ENCODE measurements at places on chromosomes 2 and 18.

GRCh38 chr18:10300739-10301138 lies 153.7 kb upstream of the APCDD1 start:
- no peak for DNase-seq

- DNase-seq: no peak
Observed at GRCh38 chr18:80173060-80173459, 64.0 kb downstream of the ADNP2 start.

GRCh38 chr18:32470460-32470713 lies 295 bp downstream of the GAREM1 start:
- no peak for DNase-seq

DNA sequence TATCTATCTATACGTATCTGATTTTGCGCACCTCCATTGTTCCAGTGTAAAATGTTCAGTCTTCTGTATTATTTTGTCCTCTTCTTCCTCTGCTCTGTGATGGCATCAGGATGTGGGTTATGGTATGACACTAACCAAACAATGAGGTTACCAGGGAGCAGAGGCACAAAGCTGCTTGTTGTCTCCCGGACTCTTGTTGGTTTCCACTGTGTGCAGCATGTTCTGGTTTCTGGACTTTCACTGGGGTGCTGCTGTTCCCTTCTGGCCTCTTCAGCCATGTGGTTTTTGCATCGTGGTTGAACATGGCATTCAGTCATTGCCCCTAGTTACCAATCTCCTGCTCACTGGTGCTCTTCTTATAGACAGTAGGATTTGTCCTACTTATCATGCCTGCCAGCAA lies 665.9 kb downstream of the CBLN2 start:
- DNase-seq: no peak

GRCh38 chr18:3592864-3593263 lies 142.9 kb downstream of the TGIF1 start:
- DNase-seq: no peak

DNA sequence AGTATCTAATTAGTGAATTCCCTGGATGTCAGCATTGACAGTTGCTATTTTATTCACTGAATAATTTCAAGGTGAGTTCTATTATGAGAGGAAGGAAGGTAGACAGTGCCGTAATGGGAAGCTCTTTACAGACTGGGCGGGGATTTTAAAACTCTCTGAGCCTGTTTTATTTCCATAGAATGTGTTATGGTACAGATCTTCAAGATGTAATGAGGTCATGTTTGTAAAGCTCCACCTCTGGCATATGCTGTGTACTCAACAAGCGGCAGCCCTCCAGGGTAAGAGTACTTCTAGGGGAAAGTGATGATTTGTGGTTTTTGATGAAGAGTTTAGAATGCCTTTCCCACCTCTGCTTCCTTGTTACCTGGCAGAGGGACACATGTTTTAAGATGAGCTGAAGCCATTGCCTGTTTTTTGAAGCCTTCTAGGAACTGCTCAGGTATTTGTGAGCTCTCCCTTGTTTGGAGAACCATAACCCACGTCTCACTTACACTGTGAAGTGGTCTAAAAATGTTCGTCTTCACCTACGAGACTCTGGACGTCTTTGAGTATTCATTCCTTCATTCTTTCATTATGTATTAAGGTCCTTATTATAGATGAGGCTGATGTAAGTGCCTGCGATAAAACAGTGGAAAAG lies 251.2 kb downstream of the PTGR3 start:
- no peak for DNase-seq

GRCh38 chr2:22481486-22482259 lies 903.3 kb upstream of the KLHL29 start:
- no peak for DNase-seq

GRCh38 chr18:31088532-31088931 lies 13.7 kb downstream of the DSC2 start:
- no peak for DNase-seq

- DNase-seq: no peak
Observed at GRCh38 chr2:128320192-128320905, 1.7 kb upstream of the HS6ST1 start.

- DNase-seq: peak; percentile 100
Observed at GRCh38 chr2:47269316-47270232, 114.5 kb upstream of the STPG4 start.

DNA sequence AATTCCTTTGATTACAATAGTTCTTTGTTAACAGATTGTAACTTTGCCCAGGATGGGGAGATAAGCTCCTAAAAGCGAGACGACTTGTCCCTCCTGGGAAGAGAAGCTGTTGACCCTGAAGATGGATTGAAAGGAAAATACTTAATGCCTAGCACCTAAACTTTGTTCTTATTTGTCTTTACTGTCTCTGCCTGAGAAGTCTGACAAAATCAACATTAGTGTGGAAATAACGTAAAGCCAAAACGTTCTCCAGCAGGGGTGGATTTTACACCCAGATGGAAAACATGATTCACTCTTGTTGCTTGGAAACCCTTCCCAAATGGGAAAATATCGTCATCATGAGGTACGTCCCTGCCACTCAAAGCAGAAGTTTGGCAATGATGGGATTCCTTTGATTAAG lies 450.1 kb downstream of the SLC4A3 start:
- DNase-seq: peak; percentile 2

DNA sequence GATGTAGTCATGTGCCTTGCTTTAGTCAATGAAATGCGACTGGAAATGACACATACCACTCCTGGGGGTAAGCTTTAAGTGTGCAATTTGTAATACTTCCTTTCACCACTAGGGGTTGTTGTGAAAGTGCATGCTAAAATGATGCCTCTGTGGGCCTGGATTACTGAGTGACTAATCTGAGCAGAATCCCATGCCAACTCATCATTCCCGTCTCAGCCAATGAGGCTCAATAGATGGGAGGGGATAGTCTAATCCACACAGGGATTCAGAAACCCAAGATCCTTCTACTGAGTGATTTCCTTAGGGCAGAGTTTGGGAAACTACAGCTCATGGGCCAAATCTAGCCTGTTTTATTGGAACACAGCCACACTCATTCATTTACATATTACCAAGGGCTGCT lies 54.0 kb downstream of the HRH4 start:
- DNase-seq: peak; percentile 77

DNA sequence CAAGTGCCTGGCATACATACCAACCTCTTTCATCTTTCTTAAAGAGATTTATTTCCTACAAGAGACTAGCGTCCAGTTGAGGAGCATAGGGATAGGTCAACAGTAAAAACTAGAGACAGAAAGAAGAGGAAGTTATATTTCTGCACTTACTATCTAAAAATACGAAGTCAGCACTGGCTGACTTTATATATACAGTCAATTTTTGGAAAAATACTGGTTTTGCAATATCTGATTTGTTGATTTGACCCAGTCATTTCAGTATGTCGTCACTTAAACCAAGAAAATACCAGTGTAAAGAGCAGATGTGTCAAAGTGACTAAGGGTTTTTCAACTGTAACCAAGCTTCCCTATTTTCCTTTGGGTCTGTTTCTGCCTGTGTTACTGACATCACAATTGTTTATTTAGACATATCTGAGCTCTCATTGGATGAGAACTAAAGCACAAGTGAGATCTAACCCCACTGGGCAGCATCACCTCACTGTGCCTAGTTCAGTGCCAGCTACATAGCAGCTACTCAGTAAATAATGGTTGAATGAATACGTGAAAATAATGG lies 23.0 kb downstream of the CYTIP start:
- DNase-seq: peak; percentile 54

- DNase-seq: no peak
Observed at GRCh38 chr2:134576478-134576877, 142.3 kb downstream of the TMEM163 start.

DNA sequence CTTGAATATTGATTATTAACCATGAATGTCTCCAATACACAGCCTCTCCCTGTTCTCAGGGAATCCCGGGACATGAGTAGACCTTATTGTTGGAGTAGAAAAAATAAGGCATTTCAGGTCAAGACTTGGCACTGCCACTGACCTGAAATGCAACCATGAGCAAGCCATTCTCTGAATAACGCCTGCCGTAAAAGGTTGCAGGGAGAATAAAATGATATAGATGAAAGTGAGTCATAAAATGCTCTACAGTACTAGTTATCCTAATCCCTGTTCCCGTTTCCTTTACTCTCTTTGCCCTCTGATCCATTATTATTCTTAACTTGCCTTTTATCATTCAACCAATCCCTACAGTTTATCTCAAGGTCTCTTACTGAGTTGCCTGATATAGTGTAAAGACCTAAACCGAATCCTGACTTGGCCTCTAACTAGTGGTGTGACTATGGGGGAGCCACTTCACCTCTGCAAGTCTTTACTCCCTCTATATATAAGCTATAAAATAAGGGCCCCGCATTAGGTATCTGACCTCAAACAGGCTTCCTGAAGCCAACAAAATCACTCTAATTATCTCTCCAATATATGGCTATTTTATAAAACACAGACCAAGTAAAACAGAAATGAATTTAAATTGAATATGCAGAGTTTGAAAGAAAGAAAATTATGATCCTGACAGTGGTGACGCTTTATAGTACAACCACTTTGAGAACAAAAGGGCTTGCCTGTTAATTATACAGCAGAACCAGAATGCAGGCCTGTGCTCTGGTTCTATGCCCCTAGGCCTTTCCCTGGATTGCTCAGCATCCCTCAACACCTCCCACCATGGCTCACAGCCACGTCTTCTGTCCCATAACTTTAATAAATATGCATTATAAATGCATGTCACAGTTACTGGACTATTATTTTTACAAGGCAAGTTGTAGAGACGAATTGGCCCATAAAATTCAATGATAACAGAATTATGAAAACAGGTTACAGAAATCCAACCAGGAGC lies 183.1 kb downstream of the STK39 start:
- no peak for DNase-seq

- DNase-seq: peak; percentile 72
Observed at GRCh38 chr2:86064006-86064405, 41.7 kb downstream of the POLR1A start.

GRCh38 chr2:221420245-221420644 lies 151.9 kb downstream of the EPHA4 start:
- DNase-seq: no peak

GRCh38 chr2:159201360-159202063 lies 85.0 kb downstream of the WDSUB1 start:
- no peak for DNase-seq

- DNase-seq: peak; percentile 67
Observed at GRCh38 chr2:97011977-97012569, 25.7 kb upstream of the FAM178B start.

GRCh38 chr18:12574494-12575185 lies 83.3 kb downstream of the SPIRE1 start:
- no peak for DNase-seq

- DNase-seq: peak; percentile 47
Observed at GRCh38 chr2:74039611-74040010, 54.9 kb downstream of the TET3 start.

DNA sequence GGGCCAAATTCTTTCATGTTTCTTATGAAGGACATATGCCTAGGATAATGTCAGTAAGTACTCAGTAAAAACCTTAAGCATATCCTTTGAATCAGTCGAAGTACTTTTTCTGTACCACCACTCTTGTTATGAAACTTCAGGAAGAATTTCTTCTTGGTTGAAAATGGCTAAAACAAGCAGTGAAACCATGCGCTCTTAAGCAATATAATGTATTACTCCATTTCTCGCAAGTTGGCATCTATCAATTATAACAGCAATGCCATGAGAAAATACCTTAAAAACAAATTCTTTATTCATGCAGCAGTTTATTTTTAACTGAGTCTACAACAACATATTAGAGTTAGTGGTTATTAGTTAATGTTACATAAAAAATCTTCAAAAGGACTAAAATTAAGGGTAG lies 41.0 kb downstream of the SLC66A3 start:
- no peak for DNase-seq

GRCh38 chr18:52903857-52904256 lies 563.9 kb downstream of the DCC start:
- DNase-seq: no peak

DNA sequence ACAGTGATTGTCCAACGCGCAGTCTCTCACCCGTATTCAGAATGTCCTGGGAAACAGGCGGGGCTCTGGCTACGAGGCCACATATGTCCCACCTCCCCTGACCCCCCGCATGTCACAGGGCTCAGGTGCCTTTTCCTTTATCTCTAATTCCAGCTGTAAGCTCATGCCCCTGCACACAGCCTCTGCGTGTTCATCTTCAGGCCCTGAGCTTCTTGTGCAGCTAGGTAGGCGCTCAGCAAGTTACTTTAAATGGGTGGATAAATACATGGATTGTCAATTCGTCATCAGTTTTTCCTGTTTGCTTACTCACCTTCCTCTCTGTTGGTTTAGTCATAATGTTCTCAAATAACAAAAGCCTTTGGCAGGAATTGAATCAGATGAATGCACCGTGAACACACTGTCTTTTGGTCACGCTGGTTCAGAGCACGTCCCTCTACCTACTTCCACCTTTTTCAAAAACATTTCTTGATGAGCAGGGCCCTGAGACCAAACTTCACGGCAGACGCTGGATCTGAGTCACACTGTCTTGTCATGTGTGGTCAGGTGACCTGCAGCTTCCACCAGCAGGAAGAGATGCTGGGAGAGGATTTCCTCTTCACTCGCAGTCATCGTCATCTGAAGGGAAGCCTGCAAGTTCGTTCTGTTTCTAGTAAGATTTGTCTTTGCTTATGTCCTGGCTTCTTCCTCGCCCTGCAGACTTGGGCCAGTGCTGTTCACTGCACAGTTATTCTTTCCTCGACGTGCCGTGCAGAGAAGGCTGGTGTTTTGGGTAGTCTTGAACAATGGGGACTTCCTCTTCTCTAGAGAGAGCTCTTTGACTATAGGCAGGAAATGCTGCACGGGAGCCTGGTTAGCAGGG lies 138.1 kb downstream of the PTGR3 start:
- DNase-seq: peak; percentile 79

DNA sequence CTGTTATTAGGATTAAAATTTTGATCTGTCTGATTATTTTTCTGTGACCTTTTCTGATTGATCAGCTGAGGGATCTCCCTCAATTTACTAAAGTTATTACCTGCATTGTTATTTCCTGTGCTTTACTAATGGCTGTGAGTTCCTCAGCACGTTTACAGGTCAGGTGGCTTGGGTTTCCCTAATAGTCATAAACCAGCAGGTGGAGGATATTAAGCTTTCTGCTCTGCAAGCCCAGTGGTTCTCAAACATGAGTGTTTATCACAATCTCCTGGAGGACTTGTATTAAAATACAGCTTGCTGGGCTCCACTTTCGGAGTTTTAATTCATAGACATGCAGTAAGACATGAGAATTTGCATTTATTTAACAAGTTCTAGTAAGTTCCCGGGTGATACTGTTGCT lies 22.4 kb upstream of the UGP2 start:
- no peak for DNase-seq

GRCh38 chr2:84152462-84152861 lies 306.6 kb downstream of the SUCLG1 start:
- DNase-seq: no peak

GRCh38 chr2:199378948-199379650 lies 78.6 kb downstream of the SATB2 start:
- peak; percentile 83 for DNase-seq

- peak; percentile 59 for DNase-seq
Observed at GRCh38 chr18:32427084-32427900, 43.4 kb downstream of the GAREM1 start.

- no peak for DNase-seq
Observed at GRCh38 chr18:9206421-9206820, 69.8 kb downstream of the ANKRD12 start.

GRCh38 chr2:175439416-175439815 lies 257.9 kb upstream of the ATP5MC3 start:
- DNase-seq: no peak

GRCh38 chr2:75186821-75187220 lies 12.5 kb downstream of the TACR1 start:
- no peak for DNase-seq
